Ovary (tissue), 10 donors: ENCODE measurements at places on chromosomes 5 and 9. TPM values are rescaled to one million over a fixed set of nuclear protein-coding genes. Genes with fewer than 3 reads are reported as not detected.

- DNase-seq, result no peak
Measured at GRCh38 chr9:36791222-36791950, 218.7 kb downstream of the MELK start.

GRCh38 chr5:177116631-177117373 is 16.8 kb upstream of the NSD1 start:
- peak; percentile 91 for DNase-seq

- DNase-seq, result no peak
Measured at GRCh38 chr9:127627494-127627855, 15.4 kb downstream of the STXBP1 start.

GRCh38 chr9:114516913-114517312 is 11.6 kb upstream of the WHRN start:
- no peak for DNase-seq

The TMEM174 gene
- total RNA-seq, result not detected

The SOWAHA gene
- total RNA-seq, result not detected

DNA sequence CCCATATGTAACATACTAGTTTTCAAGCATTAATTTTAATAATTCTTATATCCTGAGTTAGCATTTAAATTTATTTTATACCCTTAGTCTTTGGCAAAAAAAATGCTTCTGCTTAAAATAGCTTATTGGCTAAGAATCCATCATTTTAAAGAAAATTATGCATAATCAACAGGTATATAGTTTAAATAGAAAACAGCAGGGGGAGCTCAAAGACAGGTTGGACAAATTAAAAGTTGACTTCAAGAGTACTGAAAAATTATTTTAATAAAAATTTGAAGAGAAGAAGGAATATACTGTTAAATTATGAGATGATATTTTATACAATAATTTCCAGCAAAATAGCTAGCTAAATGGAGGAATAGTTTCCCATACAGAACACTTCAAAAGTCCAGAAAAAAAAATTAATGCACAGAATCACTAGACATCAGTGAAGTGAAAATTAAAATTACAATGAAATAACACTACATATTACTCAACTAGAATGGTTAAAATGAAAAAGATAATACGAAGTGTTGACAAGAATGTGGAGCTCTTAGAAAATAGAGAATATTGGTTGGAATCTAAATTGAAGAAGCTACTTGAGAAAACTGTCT is 387.1 kb downstream of the PDE4D start:
- no peak for DNase-seq

GRCh38 chr5:59887274-59887673 is 6.3 kb downstream of the PDE4D start:
- DNase-seq, result no peak

DNA sequence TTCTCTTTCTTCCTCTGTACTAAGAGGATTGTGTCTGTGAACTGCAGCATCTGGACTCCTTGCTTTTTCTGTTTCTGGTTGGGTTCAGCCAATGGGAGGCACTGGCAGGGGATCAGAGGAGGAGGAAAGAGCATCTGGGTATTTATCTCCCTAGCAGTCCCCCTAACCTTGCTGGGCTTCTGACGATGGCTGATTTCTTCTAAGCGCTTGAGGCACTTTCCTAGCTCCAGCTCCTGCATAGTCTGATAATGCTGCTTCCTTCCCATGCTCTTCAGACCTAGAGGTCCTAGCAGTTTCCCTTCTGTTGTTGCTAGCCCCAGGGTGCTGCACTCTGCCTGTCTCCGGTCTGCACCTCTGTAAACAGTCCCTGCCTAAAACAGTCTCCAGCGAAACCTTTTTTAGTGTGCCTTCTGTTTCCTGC is 225.1 kb downstream of the PDZD2 start:
- no peak for DNase-seq

The PCDHA13 gene
- 0.67 TPM for total RNA-seq

DNA sequence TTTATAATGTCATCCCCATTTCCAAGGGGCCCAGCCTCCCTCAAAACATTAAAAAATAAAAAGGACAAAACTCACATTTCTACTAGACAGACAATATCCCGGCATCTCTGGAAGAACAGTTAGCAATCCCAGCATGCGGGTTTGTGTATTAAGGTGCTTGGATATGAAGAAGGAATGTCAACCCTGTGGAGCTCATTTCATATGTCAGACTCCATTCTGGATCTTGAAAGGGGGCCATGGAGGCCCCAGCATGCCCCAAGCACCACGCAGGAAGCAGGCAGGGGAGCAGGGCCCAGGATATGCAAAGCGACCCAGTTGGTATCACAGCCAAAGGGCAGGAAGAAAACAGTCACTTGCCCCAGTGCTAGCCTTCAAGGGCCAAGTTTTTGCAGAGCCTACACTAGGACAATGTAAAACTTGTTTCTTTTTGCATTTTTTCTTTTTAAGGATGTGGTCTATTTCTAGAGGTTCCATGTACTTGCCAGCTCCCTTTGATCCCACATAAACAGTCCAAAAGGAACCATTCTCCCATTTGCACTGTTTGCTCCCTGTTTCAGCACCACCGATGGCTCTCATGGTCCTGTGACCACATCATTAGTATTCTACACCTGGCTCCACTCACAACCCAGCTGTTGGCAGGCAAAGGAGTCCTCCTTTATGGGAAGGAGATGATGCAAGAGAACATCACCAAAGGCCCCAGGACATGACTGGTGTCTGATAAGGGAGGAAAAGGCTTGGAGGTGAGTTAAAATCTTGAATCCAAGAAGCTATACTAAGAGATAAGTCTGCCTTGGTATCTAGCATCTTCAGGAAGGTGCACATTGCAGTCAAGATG is 58.3 kb downstream of the FGF1 start:
- DNase-seq, result no peak

The OR1J2 gene
- not detected for total RNA-seq
